ENCODE measurements at places on chromosomes 1 and 21. TPM values are rescaled to one million over a fixed set of nuclear protein-coding genes. Genes with fewer than 3 reads are reported as not detected.

The PPM1J gene
- 0.85 TPM for total RNA-seq

The OR2T27 gene
- total RNA-seq = not detected

The FCER1G gene
- total RNA-seq = 0.47 TPM

The ORC1 gene
- 6.7 TPM for total RNA-seq

The ESPN gene
- 0.45 TPM for total RNA-seq

The CLEC20A gene
- not detected for total RNA-seq

The SKI gene
- 21.7 TPM for total RNA-seq

The RAB42 gene
- total RNA-seq = 0.81 TPM

The FOXD2 gene
- total RNA-seq = under 0.01 TPM

The FAM151A gene
- total RNA-seq = not detected

The PAX7 gene
- total RNA-seq = not detected

The FCGR3A gene
- total RNA-seq = not detected

The FCGR2B gene
- total RNA-seq = not detected

The P3H1 gene
- 121 TPM for total RNA-seq

The FCRL2 gene
- total RNA-seq = not detected

The TMCO2 gene
- total RNA-seq = not detected

The TMEM200B gene
- total RNA-seq = 1.6 TPM

Data from endothelial cell of coronary artery (primary cell).